Endodermal cell (in vitro differentiated cells): ENCODE measurements at places on chromosomes 11 and 22. TPM values are rescaled to one million over a fixed set of nuclear protein-coding genes. Genes with fewer than 3 reads are reported as not detected.
A peak's percentile ranks its signal among the peaks of the same experiment; 100 is the strongest.

Gene BTBD18
- total RNA-seq = not detected in 3 replicates

DNA sequence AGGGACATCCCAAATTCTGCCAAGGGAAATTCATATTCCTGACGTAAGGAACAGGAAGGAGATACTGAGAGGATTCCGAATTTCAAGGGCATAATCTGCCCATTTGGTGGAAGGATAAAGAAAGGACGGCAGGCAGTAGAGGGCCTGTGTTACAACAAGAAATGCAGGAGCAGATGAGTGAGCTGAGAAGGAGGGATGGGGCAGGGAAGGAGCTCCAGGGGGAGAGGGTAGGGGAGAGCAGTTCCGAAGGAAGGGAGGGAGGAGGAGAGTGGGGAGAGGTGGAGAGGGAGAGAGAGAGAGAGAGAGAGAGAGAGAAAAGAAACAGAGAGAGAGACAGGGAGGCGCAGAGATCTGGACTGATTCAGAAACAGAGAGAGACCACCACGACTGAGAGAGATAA, 843 bp downstream of the OPCML start:
- DNase-seq = peak; percentile 63

GRCh38 chr11:17259519-17259918, 17.0 kb upstream of the NUCB2 start:
- DNase-seq = no peak

- DNase-seq = no peak
Observed at GRCh38 chr11:709109-709997, 3.3 kb downstream of the EPS8L2 start.

DNA sequence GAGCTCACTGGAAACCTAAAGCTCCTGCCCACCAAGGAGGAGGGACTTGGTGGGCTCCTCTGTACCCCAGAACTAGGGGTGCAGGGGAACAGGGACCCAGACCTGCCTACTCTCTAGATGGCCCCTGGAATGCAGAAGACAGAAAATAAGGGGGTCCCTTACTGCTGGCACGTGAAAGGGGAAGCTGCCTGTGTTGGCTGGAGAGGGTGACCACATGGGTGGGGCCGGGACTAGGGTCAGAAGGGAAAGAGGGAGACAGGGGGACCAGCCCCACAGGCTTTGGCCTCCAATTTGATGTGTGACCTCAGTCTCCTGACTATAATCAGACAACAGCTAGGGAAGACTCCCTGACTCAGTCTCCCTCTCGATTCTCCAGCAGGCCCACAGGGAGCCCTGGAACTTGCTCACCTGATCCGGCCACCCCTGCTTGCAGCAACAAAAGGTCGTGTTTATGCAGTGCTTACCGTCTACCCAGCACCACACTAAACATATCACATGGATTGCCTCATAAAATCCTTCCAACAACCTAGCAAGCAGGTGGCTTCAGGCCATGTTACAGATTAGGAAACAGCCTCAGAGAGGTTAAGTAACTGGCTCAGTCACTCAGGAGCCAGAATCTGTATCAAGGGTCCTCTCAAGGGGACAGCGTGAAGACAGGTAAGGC, 10.2 kb downstream of the ARAP1 start:
- no peak for DNase-seq
